ENCODE measurements at places on chromosomes 4 and X. TPM values are rescaled to one million over a fixed set of nuclear protein-coding genes. Genes with fewer than 3 reads are reported as not detected.

- DNase-seq = no peak
These were observed 44.7 kb downstream of the SETD7 start for GRCh38 chr4:139511320-139511719.

GRCh38 chr4:122764071-122764820 is 31.7 kb downstream of the BBS12 start:
- no peak for DNase-seq

DNA sequence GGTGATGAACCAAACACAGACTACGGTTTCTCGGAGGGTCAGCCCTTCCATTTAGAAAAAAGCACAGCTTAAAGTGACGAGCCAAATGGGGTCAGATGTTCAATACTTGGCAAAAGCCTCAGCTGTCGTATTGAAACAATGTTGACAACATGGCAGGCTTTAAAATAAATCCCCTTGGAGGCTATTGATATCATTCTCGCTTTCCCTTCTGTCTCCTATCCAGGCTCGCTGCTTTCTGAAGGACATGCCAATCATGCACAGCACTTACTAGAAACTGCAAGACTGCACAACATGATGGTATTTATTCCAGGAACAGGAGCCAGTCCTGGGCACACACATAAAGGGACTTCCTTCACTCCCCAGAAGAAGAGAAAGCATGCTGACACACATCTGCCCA is 137.9 kb downstream of the SLC7A11 start:
- no peak for DNase-seq

Gene FATE1
- not detected for total RNA-seq

Gene LPAR4
- total RNA-seq = 0.51 TPM

GRCh38 chrX:40366661-40367060 is 214.1 kb upstream of the ATP6AP2 start:
- DNase-seq = no peak

GRCh38 chr4:174193438-174194374 is 89.8 kb downstream of the FBXO8 start:
- DNase-seq = no peak

Gene KDR
- 15.6 TPM for total RNA-seq

GRCh38 chrX:50691820-50692219 is 122.2 kb downstream of the SHROOM4 start:
- no peak for DNase-seq

Gene SLC9A6
- total RNA-seq = 19.8 TPM

GRCh38 chrX:2243913-2244460 is 256.8 kb downstream of the DHRSX start:
- no peak for DNase-seq

- DNase-seq = no peak
These were observed 10.9 kb downstream of the RTL5 start for GRCh38 chrX:72120837-72121236.

GRCh38 chr4:30948653-30949052 is 228.5 kb downstream of the PCDH7 start:
- DNase-seq = no peak

- DNase-seq = no peak
These were observed 10.7 kb downstream of the TMPRSS11D start for GRCh38 chr4:67873116-67873515.

Gene TMEM31
- total RNA-seq = not detected

Gene CT45A5
- total RNA-seq = not detected

Gene S100G
- not detected for total RNA-seq

GRCh38 chr4:5497489-5497888 is 210.9 kb downstream of the EVC2 start:
- DNase-seq = no peak

Gene USP26
- total RNA-seq = not detected

Gene TLR8
- total RNA-seq = 2.3 TPM

- no peak for DNase-seq
These were observed 209.7 kb upstream of the NPY2R start for GRCh38 chr4:154998773-154999172.

DNA sequence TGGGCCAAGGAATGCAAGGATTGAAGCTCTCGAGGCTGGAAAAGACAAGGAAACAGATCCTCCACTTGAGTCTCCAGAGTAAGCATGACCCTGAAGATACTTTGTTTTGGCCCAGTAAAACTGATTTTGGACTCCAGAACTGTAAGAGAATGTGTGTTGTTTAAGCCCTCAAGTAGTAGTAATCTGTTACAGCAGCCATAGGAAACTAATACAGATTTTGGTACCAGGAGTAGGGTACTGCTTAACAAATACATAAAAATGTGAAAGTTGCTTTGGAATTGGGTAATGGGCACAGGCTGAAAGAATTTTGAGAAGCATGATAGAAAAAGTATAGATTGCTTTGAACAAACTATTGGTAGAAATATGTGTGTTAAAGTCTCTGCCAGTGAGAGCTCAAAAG is 17.4 kb upstream of the FRAS1 start:
- DNase-seq = no peak

GRCh38 chrX:37984880-37985279 is 21.5 kb upstream of the SYTL5 start:
- no peak for DNase-seq

GRCh38 chr4:149279776-149280175 is 535.9 kb downstream of the IQCM start:
- no peak for DNase-seq

GRCh38 chrX:67781132-67781531 is 237.3 kb downstream of the AR start:
- DNase-seq = no peak

DNA sequence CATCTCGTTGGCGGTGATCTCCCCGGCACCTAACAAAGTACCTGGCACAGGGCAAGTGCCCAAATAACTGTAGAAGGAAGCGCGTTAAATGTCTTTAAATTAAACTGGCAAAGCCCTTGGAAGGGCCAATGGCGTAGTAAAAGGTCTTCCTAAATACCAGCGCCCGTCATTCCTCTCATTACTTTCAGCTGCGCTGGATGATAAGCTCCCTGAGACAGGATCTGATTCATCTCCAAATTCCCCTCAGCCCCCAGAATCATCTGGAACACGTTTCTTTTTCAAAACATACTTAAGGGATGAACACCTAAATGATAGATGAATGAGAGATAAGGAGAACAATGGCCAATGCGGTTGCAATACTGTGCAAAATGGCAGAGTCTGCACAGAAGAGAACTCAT is 95.1 kb downstream of the AFAP1 start:
- DNase-seq = no peak

Gene TBCK
- total RNA-seq = 25.8 TPM

DNA sequence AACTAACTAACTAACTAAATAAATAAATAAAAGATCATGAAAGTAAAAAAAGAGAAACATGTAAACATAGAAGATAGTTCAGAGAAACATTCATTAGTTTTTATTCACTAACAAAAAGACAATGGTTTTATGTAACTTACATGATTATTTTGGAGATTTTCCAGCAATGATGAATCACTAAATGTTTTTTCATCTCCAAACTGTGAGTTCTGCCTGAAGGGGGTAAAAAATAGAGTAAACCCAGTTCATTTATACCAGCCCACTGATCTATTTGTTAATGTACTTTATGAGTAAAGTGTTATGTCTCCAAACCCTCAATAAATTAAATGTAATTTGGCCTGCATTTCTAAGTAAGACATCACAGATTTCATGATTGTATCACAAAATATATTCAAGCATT is 101.1 kb downstream of the ATP8A1 start:
- DNase-seq = no peak

Gene GPRASP1
- 29.8 TPM for total RNA-seq

Gene FAM9C
- total RNA-seq = not detected

GRCh38 chrX:31291131-31291530 is 219.3 kb upstream of the FTHL17 start:
- no peak for DNase-seq

- peak; percentile 38 for DNase-seq
These were observed 1.2 kb downstream of the NLGN4X start for GRCh38 chrX:6227453-6227835.

Gene MAGEA2
- not detected for total RNA-seq

Gene CXCL6
- total RNA-seq = 0.92 TPM

- DNase-seq = no peak
These were observed 121.8 kb upstream of the C1GALT1C1 start for GRCh38 chrX:120751683-120752082.

Gene FAM47C
- not detected for total RNA-seq
